ENCODE measurements at places on chromosomes 3 and 15.

GRCh38 chr3:99839613-99840012, 22.0 kb downstream of the CMSS1 start:
- no peak for DNase-seq

DNA sequence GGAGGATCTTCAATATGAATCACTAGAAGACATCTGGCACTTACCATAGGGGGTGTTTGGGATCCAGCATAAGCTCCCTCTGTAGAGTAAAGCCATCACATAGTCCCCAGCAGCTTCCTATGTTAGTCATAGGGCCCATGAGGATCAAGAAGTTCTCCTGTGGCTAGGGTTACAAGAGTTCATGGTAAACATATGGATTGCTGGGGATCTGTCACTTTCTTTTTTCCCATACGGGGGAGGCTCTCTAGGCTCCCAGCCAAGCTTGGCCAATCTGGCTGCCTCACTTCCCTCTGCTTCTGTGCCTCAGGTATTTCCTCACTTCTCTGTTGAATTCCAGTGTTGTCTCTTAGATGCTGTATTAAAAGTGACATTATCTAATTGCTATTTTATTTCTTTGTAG, 597.9 kb downstream of the PDCD6IP start:
- no peak for DNase-seq

DNA sequence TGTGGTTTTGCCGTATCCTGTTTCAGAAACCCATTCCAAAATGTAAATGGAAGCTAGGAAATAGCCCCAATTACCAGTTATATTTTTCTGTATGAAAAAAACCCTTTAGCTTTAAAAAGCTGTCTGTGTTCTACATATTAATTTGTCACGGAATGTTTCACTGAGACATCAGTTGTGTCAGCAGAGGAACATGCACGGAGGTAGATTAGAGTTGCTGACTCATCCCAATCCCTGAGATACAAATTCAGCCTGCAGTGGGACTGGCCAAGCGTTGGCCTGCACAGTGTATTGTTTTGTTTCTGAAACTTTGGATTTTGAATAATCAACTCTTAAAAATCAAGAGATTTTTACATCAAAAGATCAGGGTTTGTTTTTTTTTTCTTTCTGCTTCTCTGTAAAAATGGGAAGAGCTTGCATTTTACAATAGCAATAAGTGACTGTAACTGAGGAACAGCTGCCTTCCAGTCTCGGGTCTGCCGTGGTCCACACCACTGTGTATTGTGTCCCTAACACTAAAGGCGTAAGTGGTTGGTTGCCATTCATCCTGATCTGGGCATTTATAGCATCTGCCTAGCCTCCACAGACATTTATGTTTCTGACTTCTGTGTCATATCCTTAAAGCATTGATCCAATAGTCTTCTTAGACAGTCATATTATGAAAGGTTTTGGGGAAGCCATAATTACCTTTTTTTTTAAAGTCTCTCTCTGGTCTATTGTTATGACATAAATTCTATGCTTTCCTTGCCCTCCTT, 218.1 kb downstream of the ADAMTSL3 start:
- DNase-seq = no peak

GRCh38 chr15:100461049-100461448, 67.7 kb downstream of the CERS3 start:
- DNase-seq = no peak

DNA sequence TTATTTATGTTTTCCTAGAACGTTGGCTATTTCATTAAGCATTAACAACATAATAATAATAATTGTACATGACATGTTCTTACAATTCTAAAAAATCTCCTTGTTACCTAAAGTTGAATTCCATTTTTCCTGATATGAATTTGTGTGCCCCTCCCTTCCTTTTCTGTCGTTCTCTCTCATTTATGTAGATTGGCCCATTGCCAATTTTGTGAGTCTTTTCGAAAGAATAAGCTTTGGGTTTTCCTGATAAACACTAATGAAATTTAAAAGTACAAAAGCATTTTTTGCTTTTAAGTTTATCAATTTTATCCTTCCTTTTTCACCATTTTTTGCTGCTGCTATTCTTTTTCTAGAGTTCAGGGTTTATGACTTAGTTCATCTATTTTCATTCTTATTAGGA, 44.9 kb downstream of the PRR23E start:
- DNase-seq = no peak

- no peak for DNase-seq
Measured at GRCh38 chr3:52004163-52004787, 8.6 kb upstream of the RPL29 start.

GRCh38 chr3:100047455-100048141, 66.7 kb downstream of the FILIP1L start:
- peak; percentile 33 for DNase-seq

Data from colonic mucosa (tissue), 4 donors.